NCI-H1436 (cell line): ENCODE measurements at places on chromosomes 2 and 18.

- DNase-seq = no peak
These were observed 41.7 kb downstream of the MYOM1 start for GRCh38 chr18:3177902-3178687.

- no peak for DNase-seq
These were observed 201.1 kb upstream of the FBXO11 start for GRCh38 chr2:48107326-48107925.

DNA sequence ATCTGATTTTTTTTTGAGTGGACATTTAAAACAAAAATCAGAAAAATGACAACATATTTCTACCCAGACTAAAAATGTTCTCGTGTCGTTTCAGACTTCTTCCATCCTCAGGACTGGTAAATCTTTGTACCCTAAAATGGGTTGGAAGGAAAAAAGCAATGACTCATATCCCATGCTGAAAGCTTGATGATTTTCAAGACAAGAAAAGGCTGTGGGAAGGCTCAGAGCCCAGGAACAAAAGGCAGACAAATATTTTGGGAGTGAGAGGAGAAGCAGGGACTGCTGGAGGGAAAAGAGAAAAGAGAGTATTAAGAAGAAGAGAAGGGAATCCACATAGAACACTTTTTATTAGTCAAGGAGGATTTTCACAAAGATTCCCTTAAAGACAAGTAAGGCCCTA, 77.1 kb upstream of the CTAGE1 start:
- no peak for DNase-seq

GRCh38 chr2:101446869-101447268, 28.0 kb downstream of the RFX8 start:
- DNase-seq = no peak

GRCh38 chr18:58456625-58457024, 172.3 kb downstream of the ALPK2 start:
- DNase-seq = no peak

DNA sequence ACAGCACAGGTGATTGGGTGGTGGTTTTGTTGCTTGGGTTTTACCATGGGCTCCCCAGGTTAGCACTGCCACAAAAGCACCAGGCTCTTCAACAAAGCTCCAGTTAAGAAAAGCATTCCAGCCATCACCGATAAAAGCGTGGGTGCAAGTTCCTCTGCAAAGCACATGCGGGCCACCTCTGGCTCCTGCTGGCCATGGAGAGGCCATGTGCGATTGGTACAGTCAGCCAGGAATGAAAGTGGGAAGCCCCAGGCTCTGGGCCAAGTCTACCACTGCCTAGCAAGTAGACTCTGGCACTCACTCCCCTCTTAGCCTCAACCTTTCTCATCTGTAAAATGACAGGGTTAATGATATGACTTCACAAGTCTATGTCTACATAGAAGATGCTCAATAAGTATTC, 36.0 kb downstream of the BCL11A start:
- no peak for DNase-seq
